ENCODE measurements at places on chromosomes 1 and 21.
A peak's percentile ranks its signal among the peaks of the same experiment; 100 is the strongest.

GRCh38 chr1:75582725-75583261 is 28.1 kb downstream of the SLC44A5 start:
- DNase-seq: no peak

DNA sequence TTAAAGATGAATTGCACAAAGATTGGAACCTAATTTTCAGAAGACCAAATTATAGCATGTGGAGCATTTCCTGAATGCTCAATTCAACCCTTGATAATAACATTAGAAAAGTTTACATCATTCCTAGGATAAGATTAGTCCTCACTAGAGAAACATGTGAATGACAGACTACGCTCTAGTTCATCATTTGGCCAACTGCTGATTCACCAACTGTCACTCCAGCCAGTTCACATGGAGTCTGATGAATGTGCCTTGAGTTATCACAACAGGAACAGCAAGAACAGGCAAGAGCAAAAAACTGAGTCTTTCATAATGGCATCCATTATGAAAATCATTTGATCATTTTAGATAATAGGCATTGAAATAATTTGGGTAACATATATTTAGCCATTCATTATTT is 415.9 kb downstream of the PTPRC start:
- DNase-seq: no peak

GRCh38 chr1:244858357-244858756 is 6.0 kb downstream of the HNRNPU start:
- DNase-seq: no peak

DNA sequence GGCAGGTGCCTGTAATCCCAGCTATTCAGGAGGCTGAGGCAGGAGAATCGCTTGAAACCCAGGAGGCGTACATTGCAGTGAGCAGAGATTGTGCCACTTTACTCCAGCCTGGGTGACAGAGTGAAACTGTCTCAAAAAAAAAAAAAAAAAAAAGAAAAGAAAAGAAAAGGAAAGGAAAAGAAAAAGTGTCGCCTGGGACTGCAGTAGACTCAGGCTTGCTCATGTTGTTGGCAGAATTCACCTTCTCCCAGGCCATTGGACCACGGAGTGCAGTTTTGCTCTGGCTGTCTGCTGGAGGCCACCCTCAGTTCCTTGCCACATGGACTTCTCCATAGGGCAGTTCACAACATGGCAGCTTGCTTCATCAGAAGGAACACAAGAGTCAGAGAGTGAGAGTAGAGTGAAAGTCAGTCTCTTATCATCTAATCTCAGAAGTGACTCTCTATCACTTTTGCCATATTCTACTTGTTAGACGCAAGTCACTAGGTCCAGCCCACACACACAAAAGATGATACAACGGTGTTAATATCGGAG is 29.2 kb downstream of the BCAS2 start:
- no peak for DNase-seq

DNA sequence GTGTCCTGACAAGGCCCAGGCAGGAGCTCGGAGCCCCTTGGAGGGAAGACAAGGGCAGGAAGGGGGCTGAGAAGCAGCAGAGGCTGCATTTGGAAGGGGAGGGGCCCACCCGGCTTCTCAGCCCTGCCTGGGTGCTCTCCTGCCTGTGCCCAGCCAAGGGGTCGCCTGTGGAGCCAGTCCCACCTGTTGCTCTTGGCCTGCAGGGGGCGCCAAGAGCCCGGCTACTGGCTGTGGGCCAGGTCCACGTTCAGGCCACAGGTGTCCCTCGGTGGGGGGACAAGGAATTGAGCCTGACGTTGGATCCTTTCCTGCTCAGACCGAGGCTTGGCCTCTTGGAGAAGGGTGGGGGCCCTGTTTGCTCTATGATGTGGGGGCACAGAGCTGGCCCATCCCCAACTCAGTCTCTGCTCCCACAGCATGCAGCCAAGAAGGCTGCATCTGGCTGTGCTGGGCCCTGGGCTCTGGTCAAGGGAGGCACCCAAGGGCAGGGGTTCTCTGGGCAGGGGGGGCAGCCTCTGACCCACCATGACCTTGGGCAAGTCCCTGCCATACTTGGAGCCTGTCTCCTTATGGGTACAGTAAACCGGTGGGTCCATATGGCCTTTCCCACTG is 10.9 kb downstream of the WNT4 start:
- peak; percentile 85 for DNase-seq

Data from activated effector memory CD4-positive, alpha-beta T cell treated with anti-CD3 and anti-CD28 coated beads, Interleukin-2, amount 50 U/mL, for 16 hours (primary cell).